ENCODE measurements at places on chromosomes 6 and 20.

DNA sequence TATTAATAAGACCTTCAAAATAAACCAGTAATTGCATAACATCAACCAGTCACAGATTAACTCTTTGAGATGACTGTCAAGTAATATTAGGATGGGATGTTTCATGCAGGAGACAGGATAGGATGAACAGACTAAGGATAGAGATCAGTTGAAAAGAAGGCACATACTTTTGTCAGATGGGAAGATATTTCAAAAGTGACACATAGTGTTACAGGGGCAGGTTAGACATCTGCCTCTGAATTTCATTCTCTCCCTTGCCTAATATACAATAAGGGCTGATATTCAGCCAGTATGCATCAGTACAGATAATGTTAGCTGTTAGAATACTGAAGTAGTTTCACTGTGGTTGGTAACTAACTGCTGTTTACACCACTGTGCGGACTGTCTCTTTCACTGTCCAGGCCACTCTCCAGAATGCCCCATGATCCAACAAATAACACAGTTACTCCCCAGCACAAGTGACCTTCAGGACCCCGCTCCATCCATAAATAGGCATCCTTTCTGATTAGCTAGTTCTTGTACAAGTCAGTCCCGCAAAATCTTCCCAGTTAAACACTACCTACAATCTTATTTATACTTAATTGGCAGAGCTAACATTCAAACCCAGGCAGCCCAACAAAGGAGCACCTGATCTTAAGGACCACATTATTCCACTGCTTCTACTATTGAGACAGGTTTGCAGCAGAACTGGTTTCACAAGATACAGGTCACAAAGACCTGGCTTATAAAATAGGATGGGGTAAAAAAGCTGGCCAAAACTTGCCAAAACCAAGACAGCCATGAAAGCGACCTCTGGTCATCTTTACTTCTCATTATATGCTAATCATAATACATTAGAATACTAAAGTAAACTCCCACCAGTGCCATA is 21.9 kb upstream of the PLN start:
- DNase-seq = no peak

DNA sequence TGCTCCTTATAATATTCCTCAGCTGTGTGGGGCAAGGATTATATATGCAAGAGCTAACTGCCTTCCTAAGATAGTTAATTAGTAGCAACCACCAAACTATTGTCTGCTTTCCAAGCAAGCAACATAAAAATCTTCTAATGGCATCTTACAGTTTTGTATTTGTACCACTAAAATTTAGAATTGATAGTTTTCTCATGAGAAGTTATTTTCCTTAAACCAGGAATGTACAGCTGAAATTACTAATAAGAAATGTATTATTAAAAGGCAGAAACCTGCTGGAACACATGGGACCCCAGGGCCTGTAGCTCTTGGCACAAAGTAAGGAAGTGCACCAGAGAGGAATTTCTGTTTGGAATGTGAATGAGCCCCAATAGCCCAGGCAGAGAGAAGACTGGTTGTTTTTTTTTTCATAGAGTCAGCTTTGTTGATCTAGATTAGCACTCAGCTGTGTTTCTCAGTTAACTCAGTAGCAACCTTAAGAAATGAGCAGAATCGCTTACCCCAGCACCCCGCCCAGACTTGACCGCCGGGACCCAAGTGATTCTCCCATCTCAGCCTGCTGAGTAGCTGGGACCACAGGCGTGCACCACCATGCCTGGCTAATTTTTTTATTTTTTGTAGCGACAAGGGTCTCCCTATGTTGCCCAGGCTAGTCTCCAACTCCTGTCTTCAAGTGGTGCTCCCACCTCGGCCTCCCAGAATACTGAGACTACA is 2.6 kb downstream of the MGME1 start:
- no peak for DNase-seq

DNA sequence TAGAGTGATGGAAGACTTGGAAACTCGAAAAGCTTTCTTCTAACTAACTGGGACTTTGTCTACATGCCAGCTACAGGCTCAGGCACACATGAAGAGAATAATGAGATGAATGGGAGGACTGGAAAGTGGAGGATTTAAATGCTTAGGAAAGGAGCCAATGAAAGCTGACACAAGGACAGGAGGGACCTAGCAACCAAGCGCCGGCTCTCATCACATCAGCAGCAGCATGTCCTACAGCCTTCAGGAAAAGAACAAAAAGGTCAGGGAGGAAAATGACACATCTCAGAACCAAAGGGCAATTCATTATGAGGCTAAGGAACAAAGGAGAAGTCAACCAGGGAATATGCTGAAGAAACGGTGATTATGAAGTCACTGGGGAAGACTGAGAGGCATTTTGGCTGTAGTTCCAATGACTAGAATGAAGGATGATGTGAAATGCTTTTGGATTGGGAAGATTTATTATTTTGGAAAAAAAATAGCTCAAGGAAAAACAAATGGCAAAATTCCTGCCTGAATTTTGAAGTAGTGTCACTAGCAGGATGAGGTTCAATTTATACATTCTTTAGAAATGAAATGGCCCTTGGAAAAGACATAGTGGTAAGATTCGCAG is 5.7 kb downstream of the BACH2 start:
- no peak for DNase-seq

GRCh38 chr6:130069485-130069884 is 51.1 kb downstream of the L3MBTL3 start:
- no peak for DNase-seq

- peak; percentile 78 for DNase-seq
These were observed 39.7 kb upstream of the TULP1 start for GRCh38 chr6:35552285-35552917.

DNA sequence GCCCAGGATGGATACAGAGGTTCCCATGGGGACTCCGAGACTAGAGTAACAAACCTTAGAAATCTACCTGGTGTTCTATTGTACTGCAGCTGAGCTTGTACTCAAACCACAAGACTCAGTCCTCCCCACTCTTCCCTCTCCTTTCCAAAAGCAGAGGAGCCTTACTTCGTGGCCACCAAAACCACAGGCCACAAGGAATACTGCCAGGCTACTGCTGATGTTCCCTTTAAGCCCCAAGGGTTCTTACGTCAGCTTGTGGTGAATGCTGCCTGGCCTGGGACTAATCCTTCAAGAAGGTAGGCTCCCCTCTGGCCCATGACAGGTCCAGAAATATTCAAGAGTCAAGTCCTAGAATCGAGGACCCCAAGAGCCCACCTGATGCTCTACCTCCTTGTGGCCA is 10.5 kb upstream of the DEFB128 start:
- no peak for DNase-seq

GRCh38 chr20:59932616-59933295 is 681 bp downstream of the SYCP2 start:
- DNase-seq = no peak

DNA sequence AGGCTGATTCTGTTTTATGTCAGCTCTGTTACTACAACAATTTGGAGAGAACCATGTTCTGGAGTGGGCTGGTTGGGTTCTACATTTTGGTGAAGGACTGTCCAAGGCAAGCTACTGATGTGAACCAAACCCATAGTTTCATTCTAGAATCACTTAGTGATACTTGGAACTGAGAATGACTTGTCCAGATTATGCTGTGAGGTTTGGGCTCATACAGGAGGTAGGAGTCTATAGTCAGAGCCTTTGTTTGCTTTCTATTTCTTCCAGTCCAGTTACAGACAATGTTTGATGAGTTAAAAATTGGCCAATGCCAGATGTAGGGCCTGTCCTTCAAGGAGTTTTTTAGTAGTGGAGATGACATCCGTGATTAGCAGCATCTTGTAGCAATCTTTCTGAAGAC is 97.9 kb downstream of the LRRC1 start:
- no peak for DNase-seq

- DNase-seq = no peak
These were observed 19.8 kb upstream of the TINAG start for GRCh38 chr6:54288474-54288873.

- DNase-seq = no peak
These were observed 64.6 kb downstream of the PTPRA start for GRCh38 chr20:2937902-2938301.

- DNase-seq = no peak
These were observed 630.3 kb upstream of the MAN1A1 start for GRCh38 chr6:119979862-119980261.

GRCh38 chr6:3403238-3404173 is 53.3 kb downstream of the SLC22A23 start:
- DNase-seq = no peak

GRCh38 chr20:46222521-46223007 is 85.7 kb downstream of the CDH22 start:
- DNase-seq = no peak

GRCh38 chr6:123214433-123214832 is 218.4 kb downstream of the CLVS2 start:
- no peak for DNase-seq

- no peak for DNase-seq
These were observed 169.1 kb downstream of the BMP7 start for GRCh38 chr20:57097245-57097915.

DNA sequence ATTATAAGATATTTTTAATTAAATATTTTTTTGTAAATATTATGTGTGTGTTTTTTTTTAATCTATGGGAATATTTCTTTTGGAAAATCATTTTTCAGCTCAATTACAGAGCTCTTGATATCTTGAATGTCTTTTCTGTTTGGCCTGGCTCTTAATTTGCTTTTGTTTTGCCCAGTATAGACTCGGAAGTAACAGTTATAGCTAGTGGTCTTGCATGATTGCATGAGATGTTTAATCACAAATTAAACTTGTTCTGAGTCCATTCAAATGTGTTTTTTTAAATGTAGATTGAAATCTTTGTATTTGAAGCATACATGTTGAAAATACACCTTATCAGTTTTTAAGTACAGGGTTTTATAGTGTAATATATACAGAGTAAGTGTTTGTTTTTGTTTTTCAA is 2.6 kb downstream of the ID4 start:
- no peak for DNase-seq

GRCh38 chr20:60863548-60863947 is 388.5 kb upstream of the CDH4 start:
- DNase-seq = no peak

- DNase-seq = no peak
These were observed 179.2 kb downstream of the PHACTR1 start for GRCh38 chr6:12895721-12896120.

DNA sequence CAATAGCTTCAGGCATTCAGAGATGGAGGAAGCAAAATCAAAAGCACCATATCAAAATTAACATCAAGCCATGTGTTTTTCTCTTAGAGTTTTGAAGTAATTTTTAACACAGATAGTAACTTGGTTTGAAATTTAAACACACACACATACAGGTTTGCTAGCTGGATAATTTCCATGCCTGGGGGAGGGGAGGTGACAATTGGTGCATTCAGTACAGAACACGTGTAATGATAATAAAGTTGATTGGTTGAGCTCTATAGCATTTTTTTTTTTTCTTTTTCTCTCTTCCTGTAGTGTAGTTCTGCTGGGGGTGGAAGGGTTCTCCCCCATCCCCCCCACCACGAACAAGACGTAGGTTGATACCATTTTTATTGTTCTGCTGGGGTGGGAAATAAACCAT is 564.8 kb downstream of the LMBRD1 start:
- DNase-seq = no peak

- no peak for DNase-seq
These were observed 58.3 kb upstream of the PDE10A start for GRCh38 chr6:165721356-165721755.

GRCh38 chr6:7414811-7415210 is 25.2 kb downstream of the RIOK1 start:
- no peak for DNase-seq

- DNase-seq = no peak
These were observed 13.7 kb downstream of the LMBRD1 start for GRCh38 chr6:69783108-69783507.

DNA sequence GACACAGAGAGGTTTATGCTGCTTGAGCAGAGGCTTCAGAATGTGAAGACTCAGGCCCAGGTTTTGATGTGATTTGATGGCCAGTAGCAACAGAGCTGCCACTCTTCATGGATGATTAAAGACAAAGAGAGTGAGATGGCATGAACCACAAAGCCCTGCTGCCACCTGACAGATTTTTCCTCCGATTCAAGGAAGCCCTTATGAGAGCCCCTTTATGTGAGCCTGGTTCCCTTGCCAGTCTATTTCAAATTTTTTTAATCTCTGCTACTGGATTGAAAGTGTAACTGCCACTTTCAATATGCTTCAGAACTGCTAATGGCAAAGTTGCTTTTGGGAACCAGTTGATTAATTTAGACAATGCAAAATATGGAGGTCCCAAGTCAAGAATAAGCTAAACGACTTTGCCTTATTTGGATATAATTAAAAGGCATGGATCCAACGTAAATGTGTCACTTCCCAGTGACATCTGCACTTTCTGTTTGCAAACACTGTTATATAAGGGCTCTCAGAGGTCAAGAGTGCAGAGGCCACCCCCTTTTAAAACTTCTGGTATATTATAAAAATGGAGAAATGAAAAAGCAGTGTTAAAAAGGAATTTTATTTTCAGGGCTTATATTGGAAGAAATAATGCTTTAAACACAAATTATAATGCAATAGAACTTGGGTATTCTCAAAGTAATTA is 238.9 kb upstream of the FLRT3 start:
- no peak for DNase-seq

DNA sequence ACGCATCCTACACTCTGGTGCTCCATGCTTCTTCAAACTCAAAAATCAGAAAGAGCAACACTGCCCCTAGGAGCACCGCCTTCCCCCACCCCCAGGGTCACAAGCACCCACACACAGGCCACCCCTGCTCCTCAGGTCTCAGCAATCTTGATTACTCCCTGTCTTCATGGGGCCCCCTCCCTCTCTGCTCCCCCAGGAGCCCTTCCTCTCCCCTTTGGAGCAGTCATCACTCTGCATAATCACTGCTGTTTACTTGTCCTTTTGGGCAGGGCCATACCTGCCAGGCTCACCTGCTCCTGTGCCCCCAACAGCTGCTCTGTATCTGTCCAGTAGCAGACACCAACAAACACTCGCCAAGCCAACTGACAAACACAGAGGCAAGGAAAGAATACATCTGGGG is 7.6 kb upstream of the SYNDIG1 start:
- no peak for DNase-seq

DNA sequence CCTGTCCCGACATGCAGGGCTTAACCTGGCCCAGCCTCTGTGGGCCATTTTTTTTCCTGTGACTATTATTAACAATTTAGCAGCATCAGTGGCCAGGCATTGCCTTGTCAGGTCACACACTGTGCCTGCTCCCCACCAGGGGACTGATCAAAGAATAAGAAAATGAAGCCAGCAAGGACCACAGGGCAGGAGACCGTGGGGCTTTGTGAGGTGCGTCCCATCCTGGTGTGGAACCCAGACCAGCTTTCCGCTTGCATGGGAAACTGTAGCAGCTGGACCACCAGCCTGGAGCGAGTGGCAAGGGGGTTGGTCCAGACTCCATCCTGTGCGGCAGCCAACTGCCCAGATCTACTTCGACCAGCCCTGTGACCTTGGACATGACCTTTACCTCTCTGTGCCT is 218.3 kb downstream of the ANKRD60 start:
- no peak for DNase-seq

GRCh38 chr20:2986466-2986865 is 57.0 kb upstream of the GNRH2 start:
- peak; percentile 11 for DNase-seq

DNA sequence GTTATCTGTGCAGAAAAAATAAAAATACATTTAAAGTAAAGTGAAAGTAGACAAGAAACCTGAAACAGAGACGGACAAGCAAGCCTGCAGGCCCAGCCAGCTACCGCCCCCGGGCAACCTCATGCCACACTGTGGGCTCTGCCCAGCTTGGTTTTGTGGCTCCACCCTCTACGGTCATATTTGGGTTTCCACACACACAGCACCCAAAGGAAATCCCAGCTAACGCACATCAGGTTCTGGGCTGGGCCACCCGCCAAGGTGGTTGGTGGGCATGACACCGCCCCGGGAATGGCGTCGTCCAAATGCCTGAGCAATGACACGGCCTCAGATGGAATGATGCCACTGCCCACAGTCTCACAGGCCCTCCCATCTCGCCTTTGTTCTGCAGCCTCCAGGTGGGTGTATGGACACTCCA is 22.9 kb downstream of the FAM110A start:
- DNase-seq = peak; percentile 68
